ENCODE measurements at places on chromosomes 12 and 14. TPM values are rescaled to one million over a fixed set of nuclear protein-coding genes. Genes with fewer than 3 reads are reported as not detected.

Gene KRT85
- polyA plus RNA-seq: not detected

Gene ETFBKMT
- polyA plus RNA-seq: 1.1 TPM

Gene KRT3
- polyA plus RNA-seq: not detected

Gene PTCSC3
- polyA plus RNA-seq: 2.2 TPM

Gene GUCY2C
- not detected for polyA plus RNA-seq

Gene CELA1
- not detected for polyA plus RNA-seq

Gene BAZ1A
- 7.7 TPM for polyA plus RNA-seq

Gene MANSC1
- 26.8 TPM for polyA plus RNA-seq

Gene KRT2
- polyA plus RNA-seq: not detected

Gene DCAF4
- polyA plus RNA-seq: 6.0 TPM

Gene KRT72
- polyA plus RNA-seq: not detected

Gene SLCO1B3
- polyA plus RNA-seq: not detected

Gene PTHLH
- 0.58 TPM for polyA plus RNA-seq

Gene OR4K14
- polyA plus RNA-seq: not detected

Gene SLC5A8
- polyA plus RNA-seq: not detected

Gene TAS2R42
- polyA plus RNA-seq: not detected

Gene CCDC91
- polyA plus RNA-seq: 14.2 TPM

Gene FBLN5
- polyA plus RNA-seq: 10.2 TPM

Gene PLD4
- 6.0 TPM for polyA plus RNA-seq

Gene HOXC11
- not detected for polyA plus RNA-seq

Gene CLEC2B
- polyA plus RNA-seq: 0.90 TPM

Gene TAS2R46
- polyA plus RNA-seq: not detected

All from brain (organoid and tissue), 16 donors.